ENCODE measurements at places on chromosomes 2 and 18.

DNA sequence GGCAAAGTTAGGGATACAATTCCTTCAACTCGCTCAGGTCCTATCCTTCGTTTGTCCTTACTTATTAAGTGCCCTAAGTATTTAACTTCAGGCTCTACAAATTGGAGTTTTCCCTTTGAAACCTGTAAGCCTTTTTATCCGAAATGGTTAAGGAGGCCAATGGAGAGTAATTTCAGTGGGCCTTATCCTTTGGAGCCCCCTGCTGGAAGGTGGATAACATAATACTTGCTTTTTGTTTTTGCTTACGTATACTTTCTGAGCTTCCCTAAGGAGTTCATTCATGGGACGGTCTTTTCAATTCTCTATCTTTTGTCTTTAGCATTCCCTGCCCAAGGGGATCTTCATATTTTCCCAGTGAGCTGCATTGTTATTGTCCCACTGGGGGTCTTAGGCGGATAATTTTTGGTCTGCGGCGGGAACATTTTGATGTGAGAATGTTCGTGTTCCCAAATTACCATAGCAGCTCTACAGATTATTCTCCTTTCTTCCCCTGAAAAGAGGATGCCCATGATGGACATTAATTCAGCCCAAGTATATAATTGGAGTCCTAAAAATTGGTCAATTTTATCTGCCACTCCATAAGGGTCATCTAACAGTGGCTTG is 34.4 kb upstream of the TRAPPC8 start:
- no peak for DNase-seq

DNA sequence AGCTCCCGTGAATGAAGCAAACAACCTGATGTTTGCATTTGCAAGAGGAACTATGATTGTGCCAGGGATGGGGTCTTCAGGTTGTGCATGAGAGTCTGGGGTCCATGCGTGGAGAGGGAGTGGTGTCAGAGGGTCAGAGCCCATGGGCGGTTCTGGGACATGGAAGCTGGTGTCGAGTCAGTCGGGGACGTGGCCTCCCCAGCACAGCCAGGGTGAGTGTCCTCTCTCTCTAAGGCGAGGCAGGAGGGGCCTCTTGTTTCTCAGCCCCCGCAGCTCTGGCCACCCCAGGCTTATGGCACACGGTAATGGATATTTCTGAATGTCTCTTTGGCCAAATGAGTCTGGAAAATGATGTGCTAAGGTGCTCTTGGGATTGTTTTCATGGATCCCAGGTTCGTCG is 118.6 kb downstream of the RTP5 start:
- no peak for DNase-seq

DNA sequence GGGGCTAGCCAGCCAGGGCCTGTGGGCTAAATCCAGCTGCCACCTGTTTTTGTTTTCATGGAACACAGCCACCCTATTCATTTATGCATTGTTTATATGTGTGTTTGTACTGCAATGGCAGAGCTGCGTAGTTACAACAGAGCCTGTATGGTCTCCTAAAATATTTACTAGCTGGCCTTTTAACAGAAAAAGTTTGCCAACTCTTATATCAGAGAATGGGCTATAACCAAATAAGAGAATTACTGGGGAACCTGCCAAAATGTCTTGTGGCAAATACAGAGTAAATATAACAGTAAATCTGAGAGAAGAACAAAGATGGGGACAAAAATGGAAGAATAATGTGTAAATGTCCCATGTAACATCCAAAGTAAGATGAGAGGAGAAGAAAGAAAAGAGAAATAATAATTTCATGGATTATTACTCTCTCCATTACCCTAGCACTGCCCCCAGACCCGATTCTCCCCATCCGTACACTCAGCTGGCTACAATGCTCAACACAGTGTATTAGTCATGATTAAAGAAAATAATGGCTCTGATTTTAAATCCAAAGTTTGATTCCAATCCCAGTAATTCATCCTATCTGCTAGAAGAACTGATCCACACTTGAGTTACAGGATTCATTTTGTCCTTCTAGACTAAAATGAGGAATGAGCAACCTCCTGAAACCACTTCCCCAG is 249.3 kb downstream of the LRATD1 start:
- no peak for DNase-seq

GRCh38 chr2:2974982-2975381 is 402.6 kb downstream of the EIPR1 start:
- DNase-seq = no peak

DNA sequence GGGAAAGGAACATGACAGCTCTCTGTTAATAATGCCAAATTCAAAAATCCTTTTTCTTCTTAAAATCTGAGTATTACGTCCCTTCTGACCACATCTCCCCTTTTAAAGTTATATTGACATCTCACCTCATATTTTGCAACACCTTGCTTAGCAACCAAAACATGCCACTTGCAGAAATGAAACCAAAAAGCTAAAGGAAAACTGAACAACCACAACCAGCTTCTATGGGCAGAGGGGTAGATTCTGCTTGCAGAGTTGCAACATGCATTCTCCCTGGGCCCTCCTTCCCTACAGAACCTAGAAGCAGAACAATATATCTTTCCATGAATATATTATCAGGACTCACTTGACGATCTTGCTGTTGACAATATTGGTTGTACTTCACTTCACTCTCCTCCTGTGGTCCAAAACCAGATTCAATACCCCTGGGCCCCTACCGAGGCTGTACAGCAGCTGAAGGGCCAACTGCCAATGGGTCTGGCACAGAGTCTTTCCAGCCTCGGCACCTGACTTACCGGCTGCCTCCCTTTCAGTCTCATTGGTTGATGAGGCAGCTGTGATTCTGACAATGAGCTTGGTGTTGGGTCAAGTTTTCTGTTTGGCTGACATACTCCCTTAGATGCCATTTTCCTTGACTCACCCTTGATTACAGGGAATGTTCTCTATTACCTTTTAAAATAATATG is 616.6 kb downstream of the ZEB2 start:
- no peak for DNase-seq

DNA sequence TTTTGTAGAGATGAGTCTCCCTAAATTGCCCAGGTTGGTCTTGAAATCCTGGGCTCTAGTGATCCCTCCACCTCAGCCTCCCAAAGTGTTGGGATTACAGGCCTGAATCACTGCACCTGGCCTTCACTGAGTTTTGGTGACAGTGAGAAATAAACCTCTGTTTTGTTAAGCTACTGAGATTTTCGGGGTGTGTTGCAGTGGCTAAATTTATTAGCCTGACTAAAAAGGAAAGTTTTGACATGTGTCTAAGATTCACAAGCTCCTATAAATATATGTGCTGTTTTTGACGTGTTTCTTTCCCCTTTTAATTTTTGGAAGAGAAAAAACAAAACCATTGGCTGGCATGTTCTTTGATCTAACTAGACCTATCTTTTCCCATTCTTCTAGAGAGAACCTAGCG is 190.5 kb upstream of the MC4R start:
- no peak for DNase-seq

- DNase-seq = peak; percentile 30
These were observed 30.1 kb upstream of the CCL20 start for GRCh38 chr2:227783404-227784138.

GRCh38 chr2:207558079-207558491 is 28.3 kb downstream of the CREB1 start:
- DNase-seq = no peak

GRCh38 chr2:215772003-215772402 is 241.3 kb downstream of the MREG start:
- DNase-seq = no peak

GRCh38 chr2:119929537-119929936 is 83.3 kb upstream of the EPB41L5 start:
- DNase-seq = peak; percentile 40

GRCh38 chr2:224040753-224041152 is 1.7 kb upstream of the SERPINE2 start:
- no peak for DNase-seq

- DNase-seq = no peak
These were observed 136.2 kb upstream of the KCNH7 start for GRCh38 chr2:162974771-162975170.

GRCh38 chr2:106770986-106771385 is 115.0 kb downstream of the ST6GAL2 start:
- no peak for DNase-seq

- DNase-seq = no peak
These were observed 61.3 kb downstream of the NEB start for GRCh38 chr2:151673016-151673415.

DNA sequence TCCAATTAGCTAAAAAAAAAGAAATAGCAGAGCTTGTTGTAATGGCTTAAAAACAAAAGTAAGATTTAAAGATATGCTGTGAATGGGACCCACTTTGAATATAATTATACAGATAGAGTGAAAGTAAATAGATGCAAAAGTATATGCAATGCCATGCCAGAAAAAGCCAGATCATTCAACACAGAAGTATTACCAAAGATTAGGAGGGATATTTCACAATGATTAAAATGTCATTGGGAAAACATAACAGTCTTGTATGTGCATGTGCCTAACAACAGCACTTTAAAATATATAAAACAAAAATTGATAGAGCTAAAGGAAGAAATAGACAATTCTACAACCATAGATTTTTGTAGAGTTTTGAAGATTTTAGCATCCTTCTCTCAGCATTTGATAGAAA is 19.9 kb upstream of the SIGLEC15 start:
- no peak for DNase-seq

- DNase-seq = no peak
These were observed 183.9 kb downstream of the NCK2 start for GRCh38 chr2:105928563-105928962.

GRCh38 chr18:44742718-44743311 is 62.1 kb downstream of the SETBP1 start:
- DNase-seq = no peak

- no peak for DNase-seq
These were observed 766.9 kb downstream of the TDRD15 start for GRCh38 chr2:21890716-21891115.

- DNase-seq = no peak
These were observed 45.9 kb downstream of the PNO1 start for GRCh38 chr2:68203587-68203986.

GRCh38 chr2:51153236-51153635 is 121.3 kb upstream of the NRXN1 start:
- no peak for DNase-seq

DNA sequence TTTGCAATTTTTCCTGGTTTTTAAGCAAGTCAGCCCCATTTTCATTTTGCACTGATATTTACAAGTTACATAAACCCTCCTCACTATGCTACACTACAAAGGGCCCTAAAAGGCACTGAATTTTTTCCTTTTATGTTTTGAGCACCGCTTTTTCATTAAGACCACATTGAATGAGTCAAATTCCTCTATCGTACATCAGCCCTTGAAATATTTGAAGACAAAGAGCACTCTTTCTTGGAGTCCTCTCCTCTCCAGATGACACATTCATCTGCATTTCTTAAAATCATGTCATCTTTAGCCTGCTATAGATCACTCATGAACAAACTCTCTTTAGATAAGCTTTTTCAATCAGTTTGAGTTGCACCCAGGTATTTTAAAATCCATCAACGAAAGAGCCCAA is 306.6 kb upstream of the SOX11 start:
- DNase-seq = no peak

DNA sequence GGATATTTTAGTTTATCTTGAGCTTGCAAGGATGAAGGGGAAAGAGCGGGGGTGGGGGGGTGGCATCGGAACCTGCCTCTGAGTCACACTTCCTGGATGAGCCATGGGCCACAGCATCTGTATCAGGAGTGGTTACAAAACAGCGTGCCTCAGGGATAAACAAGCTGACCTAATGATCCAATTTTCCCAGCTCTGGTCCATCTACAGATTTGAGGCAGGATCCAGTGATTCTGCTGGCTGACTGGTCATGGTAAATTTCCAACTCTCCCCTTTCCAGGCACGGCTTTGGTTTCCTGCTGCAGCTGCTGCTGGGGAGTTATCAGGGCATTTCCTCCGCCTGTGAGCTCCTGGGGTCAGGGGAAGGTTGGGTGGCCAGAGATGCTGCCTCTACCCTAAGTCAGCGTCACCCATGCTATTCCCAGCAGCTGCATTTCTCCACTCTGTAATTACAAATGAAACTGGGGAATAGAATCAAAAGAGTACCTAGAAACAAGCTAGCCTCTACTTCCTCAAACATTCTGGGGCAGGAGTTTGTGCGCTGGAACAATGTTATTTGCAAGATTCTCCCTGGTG is 4.7 kb upstream of the HPCAL1 start:
- DNase-seq = peak; percentile 31

DNA sequence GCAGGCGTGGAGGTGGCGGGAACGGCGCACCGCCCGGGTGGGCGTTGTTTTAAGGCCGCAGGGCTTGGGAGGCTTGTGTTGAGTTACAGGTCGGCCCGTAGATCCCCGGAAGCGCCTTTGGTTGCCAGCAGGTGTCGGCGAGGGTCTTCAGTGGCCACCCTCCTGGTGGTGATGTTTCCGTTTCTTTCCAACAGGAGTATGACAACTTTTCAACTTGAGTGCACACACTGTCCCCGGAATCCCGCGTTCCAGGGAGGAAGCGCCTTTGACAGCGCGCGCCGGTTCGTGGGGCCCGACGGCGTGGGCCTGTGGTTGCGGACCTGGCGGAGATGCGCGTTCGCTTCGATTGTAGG is 1.0 kb upstream of the HDAC4 start:
- no peak for DNase-seq

DNA sequence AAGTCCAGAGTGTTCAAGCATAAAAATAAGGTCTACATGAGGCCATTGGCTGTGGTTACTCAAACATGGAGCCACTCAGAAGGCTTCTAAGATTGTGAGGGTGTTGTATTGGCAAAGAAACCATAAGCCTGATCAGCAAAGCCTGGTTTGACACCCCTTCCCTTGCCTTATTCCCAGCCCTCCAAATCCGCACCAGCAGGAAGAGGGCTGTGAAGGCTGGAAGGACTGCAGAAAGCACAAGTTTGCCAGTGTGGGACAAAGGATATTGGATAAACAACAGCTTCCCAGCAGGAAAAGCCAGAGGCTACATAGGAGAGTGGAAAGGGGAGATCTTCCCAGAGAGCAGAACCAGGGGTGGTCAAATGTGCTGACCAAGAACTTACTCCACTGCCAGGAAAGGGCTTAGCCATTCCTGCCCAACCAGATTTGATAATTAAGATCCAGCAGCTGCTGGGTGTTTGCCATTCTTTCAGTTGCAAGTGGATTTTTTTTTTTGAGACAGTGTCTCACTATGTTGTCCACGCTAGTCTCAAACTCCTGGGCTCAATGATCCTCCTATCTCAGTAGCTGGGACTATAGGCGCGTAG is 1.5 kb upstream of the PRKAG3 start:
- DNase-seq = no peak

DNA sequence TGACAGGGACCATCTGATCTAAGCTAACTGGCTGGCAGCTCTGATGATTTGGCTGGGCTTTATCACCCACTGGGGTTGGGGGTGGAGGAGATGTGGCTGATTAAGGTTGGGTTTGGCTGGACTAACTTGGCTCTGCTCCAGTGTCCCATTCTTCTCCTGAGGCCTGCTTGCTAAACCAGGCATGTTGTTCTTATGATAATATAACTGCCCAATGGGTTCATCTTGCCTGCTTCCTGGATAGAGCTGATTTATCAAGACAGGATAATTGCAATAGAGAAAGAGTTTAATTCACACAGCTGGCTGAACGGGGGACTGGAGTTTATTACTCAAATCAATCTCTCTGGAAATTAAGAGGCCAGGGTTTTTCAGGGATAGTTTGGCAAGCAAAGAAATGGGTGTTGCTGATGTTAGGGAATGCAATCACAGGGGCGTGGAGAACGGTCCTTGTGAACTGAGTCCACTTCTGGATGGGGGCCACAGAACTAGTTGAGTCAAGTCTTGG is 150.4 kb downstream of the PTH2R start:
- no peak for DNase-seq

Measured in stimulated activated naive CD8-positive, alpha-beta T cell treated with anti-CD3 and anti-CD28 coated beads, Interleukin-15, amount 100 ng/mL, for 72 hours (primary cell).